ENCODE measurements at places on chromosomes 7 and 10.

DNA sequence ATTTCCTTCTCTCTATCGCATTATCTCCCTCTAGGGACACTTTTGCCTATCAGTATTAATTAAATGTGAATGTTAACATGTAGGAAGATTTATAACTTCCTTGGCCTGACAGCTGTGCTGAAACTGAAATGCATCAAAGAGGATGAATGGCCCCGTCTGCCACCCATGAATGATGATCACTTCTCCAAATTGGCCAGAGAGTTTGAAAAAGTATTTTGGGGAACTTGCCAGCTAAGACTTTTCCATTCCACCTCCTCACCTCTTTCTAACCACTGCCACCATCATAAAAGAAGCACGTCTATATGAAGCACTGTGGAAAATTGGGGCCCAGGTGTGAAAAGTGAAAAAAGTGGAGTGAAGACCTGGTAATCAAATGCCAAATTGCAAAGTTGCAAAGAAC lies 25.4 kb upstream of the ST8SIA6 start:
- DNase-seq = no peak

DNA sequence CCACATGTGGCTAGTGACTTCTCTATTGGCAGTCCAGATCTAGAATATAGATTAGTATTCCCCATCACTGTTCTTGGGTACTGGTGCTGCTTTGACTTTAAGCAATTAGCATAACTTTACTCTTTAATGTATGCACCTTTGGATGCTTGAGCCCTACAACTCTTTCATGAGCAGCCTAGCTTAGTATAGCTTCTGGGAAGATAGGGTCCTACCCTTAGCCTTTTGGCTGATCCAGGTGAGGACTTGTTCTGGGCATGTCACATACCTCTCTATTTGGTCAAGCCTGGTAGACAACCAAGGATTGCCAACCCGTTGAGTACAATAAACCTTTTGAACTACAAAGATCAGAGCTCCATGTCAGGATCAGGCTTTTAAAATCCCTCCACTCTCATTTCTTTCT lies 17.7 kb downstream of the PCGF5 start:
- no peak for DNase-seq

DNA sequence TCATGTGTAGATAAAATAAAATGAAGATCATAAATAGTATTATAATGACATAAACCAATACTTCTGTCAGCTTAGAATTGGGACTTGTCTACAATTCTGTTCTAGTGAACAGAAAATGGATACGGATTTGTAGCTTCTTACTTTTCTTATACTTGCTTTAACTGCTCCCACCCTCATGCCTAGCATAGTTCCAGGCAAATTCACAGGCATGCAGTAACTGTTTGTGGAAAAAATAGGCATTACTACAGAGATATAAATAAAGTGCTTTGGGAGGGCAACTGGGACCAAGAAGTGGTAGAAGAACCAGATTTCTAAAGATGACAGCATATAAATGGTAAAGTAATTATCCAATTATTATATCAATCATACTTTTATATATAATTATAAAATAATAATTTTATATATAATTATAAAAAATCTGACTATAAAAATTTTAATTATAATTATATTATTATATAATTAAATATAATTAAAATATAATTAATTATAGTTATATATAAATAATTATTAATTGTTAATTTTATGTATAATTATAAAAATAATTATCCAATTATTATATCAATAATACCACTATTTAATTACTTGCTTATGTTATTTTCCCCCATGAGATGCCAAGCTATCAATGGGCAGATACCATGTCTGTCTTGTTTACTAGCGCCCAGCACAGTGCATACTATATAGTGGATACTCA lies 144.1 kb downstream of the NOC3L start:
- no peak for DNase-seq

- no peak for DNase-seq
Measured at GRCh38 chr7:131908714-131909113, 352.3 kb upstream of the PODXL start.

DNA sequence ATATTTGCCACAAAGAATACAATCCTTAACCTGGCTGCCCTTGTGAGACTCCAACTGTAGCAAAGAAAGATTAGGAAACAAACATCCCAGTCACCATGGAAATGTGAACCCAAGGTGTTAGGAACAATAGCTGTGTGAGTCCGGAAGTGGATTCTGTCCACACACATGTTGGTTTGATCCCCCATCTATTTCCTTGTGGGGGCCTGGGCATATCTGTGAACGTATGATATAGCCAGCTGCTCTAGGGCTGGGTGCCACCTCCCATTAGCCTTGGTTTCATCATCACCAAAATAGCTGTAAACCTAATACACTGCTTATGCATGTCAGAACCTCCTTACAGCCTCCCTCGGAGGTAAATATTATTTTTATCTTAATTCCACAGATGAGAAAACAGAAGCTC lies 26.4 kb downstream of the GRK5 start:
- no peak for DNase-seq

DNA sequence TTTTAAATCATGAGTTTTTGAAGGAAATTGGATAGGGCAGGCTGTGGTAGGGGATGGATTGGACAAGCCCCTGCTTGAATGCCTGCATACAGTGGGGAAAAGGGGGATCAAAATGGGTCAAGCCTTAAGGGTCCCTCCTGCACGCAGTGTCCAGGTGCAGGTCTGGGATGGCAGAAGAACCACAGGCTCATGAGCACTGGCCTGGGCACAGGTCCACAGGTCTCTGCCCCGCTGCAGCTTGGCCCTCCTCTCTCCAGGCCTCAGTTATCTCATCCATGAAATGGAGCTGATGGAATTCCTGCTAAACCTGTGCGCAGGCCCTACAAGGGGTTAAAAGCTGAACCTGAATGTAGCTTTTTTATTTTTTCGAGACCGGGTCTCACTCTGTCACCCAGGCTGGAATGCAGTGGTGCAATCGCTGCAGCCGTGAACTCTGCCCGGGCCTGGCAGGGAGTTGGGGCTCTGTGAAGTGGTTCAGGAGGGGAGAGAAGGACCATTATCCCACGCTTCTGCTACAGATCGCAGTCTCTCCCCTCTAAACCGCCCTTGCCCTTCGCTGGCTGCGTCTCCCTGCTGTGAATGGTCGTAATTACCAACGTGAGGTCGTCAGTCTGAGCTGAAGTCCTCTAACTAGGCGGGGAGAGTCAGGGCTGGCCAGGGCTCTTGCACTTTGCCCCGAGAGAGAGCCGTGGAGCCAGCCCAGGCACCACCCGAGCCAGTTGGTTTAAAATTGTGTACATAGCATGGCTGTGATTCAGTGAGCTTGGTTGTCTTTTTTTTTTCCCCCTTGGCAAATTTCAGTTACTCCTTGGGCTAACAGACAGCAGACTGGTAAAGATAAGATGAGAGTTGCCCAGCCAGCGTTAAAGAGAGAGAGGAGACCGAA lies 77.5 kb upstream of the GTF2I start:
- no peak for DNase-seq

DNA sequence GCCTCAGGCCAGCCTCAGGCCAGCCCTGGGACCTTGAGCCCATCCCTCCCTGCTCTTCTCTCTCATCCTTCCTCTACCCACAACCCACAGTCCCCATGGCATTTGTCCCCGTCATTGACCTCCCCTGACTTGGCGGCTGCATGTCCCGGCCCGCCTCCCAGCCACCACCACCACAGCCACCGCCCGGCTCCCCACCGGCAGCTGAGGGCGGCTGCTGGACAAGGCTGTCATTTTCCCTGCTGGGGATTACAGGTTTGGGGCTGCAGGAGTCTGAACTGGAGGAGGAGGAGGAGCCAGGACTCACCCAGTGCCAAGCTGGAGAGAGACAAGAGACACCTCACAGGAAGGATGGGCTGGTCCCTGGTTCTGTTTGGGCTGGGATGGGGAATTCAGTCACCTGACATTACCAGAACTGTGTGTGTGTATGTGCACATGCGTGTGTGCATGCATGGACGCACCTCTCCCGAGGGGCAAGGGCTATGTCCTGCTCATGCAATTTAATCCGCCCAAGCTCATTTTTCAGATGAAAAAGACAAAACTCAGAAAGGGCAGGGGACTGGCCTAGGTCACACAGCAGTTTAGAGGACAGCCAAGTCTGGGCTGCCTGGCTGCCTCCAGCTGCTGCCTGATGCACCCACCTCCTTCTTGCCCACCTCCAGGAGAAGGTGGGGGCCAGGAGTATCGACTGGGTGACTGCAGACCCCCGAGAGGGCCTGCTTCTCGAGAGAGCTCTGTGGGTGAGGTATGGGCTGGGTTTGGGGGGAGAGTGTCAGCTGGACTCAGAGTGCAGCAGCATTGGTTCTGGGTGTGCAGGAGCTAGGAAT lies 113.1 kb downstream of the ZMIZ1 start:
- DNase-seq = no peak

DNA sequence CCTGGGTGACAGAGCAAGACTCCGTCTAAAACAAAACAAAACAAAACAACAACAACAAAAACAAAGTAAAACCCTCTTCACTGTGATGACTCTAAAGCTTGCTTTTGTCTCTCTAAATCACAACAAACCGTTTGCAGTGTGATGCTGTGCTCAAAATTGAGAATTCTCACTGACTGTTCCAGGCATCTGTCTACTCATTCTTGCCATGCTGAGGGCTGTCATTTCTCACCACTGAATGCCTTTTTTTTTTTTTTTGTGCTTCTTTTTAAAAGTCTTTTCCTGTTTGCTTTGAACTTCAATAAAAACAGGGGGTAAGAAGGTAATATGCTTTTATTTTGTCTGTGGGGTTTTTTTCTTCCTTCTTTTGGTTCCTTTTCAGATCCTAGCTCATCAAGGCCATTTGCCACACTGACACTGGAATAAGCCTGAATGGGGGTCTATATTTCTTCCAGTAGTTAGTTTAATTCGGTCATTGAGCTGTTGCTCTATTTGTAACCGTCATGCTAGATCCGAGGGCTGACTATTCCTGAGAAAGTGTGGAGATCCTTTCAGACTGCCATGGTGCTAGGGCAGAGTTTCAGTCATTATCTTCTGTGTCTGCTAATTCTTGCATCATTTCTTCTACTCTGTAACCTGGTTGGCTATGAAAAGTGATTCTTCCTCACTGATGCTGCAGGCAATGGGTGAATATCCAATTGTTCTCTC lies 10.6 kb downstream of the FAS start:
- DNase-seq = no peak

- no peak for DNase-seq
Measured at GRCh38 chr7:85749696-85750453, 563.0 kb upstream of the SEMA3D start.

DNA sequence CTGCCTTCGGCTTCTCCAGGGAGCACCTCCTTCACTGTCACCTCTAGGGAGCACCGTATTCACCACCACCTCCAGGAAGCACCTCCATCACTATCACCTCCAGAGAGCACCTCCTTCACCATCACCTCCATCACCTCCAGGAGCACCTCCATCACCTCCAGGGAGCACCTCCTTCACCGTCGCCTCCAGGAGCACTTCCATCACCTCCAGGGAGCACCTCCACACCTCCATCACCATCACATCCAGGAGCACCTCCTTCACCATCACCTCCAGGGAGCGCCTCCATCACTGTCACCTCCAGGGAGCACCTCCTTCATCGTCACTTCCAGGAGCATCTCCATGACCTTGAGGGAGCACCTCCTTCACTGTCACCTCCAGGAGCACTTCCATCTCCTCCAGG lies 102.3 kb downstream of the DNAJB6 start:
- DNase-seq = no peak

All from NCI-H2081 treated with DMSO at 0.1 percent for 48 hours (cell line).